Left renal pelvis (tissue), 4 donors: ENCODE measurements at places on chromosomes 5 and 9. TPM values are rescaled to one million over a fixed set of nuclear protein-coding genes. Genes with fewer than 3 reads are reported as not detected.

DNA sequence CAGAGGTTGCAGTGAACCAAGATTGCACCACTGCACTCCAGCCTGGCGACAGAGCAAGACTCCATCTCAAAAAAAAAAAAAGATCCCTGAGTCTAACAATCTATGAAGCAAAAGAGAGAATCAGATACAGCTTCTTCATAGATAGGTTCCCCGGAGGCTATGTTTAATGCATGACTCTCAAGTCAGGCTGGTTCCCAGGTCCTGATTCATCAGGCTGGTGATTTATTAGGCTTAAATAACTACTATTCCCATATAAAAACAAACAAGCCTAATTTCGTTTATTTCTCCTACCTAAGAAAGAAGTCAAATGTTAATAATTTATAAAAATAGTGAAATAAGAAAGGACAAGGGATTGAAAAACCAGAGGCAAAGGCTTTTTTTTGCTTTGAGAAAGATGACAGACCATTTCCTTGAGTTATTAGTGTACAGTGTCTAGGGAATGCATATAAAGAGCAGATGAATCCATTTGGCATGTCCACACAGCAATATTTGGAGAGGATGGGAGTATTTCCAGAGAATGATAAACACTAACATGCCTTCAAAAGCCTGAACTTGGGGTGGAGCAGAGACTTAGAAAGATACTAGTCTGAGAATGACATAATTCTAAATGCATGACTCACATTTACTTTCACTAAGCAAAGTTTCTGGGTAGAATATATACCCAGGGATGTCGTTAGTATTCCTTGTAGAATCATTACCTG is 115.3 kb downstream of the NREP start:
- DNase-seq = no peak

DNA sequence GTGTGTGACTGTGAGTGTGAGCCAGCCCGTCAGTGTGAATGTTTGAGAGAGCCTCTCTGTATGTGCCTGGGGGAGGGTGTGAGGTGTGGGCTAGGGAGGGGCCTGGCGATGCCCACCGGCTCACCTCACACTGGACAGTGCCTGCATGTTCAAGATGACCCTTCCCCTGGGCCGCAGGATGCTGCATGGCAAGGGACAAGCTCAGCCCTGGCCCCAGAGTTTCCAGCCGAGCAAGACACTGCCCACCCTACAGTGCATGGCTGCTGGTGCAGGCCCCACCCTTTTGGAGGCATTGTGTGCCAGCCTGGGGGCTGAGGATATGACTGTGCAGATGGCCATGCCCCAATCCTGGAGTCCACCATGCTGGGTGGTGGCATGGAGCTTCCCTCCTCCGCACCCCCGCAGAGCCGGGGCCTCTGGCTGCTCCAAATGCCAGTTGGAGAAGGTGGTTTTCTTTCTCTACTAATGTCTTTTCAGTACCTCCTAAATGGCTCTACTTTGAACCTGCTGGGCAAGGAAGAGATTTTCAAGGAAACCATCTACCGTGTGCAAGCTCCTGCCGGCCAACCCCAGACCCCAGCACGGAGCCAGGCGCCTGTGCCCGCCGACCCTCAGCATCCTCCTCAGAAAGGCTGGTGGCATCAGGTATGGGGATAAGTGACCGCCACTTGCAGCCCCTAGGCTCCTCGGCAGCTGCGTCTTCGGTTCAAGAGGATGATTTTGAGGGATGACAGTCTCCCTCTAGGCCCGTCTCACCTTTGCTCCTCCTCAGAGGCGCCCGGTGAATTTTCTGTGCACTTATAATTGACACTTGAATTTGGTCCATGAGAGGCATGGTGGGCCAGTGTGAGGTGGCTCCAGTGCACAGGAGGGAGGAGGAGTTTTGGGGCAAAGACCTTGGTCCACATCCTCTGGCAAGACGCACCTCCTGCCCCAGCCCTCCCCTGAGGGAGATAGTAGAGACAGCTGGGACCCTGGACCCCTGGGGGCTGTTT is 27.7 kb downstream of the FGD3 start:
- no peak for DNase-seq

DNA sequence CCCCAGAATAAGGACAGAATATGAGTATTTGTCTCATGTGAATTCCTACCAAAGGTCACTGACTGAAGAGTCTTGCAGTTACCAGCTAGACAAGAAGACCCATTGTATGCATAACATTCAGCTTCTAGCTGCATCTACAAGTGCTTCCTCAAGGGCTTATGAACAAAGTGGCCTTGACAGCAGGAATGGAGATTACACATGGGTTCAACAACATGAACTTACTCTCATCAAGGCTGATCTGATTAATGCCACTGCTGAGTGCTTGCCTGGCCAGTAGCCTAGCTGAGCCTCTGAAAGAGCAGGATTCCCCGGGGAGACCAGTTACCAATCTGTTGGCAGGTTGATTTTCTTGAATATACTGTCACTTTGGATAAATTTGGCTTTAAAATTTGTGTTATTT is 76.7 kb upstream of the CHD1 start:
- no peak for DNase-seq

- DNase-seq = no peak
Observed at GRCh38 chr9:134385915-134386314, 59.7 kb downstream of the RXRA start.

DNA sequence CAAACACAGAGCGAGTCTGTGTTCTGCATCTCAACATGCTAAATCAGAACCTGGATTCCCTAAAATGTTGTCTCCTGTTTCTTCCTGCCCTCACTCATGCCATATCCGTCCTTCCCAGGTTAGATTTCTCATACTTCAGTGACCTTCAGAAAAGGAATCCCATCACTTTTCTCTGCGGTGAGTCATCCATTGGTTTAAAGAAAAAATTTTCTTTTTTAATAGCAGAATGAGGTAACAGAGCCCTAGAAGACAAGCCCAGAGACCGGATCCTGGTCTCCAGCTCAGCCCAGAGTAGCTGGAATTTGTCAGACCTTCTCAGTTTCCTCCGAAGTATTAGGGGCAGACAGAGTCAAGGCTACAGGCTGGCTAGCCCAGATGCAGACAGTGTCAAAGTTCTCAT is 143.2 kb upstream of the DMRT1 start:
- DNase-seq = no peak

DNA sequence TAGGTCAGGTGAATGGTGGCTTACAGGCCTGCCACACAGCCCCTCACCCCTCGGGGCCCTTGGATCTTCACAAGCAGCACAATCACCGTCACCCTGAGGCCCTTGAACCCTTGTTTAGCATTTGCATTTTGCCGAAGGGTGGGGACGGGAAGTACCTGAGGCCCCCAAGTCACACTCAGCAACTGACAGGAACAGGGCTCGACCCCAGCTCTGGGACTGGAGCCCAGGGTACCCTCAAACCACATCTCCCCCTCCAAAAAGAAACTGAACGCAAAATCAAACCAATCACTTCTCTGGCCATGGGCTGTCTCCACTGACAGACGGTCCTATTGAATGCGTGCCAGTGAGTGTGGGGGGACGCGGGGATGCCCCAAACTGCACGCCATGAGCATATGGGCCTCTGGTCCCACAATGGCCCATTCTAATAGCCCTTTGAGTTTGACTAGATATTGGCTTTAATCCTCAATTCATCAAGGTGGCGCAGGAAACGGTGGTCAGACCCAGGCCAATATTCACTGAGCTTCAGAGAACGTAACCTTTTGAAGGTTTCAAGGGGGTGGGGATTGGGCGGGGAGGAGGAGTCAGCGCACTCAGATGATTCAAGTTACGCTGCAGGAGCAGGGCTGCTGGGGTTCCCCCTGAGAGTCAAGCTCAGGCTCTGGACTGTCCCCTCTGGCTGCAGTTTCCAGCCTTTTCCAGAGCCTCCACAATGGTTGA is 176.0 kb downstream of the DAB2IP start:
- no peak for DNase-seq

DNA sequence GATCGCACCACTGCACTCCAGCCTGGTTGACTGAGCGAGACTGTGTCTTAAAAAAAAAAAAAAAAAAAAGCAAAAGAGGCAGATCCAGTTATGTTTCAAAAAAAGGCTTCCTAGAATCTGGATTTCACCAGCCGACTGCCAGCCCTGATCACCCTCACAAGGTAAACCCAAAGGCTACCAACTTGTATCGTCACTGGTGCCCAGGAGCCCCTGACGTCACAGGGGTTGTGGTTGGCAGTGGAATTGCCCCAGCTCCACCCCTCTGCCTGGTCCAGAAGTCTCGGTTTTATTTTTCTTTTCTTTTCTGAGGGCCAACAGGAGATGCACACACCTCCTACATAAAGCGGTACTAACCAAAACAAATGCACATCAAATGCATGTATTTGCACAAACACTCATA is 6.0 kb upstream of the LMX1B start:
- DNase-seq = no peak

- DNase-seq = no peak
Observed at GRCh38 chr5:79399046-79399445, 114.9 kb downstream of the HOMER1 start.

DNA sequence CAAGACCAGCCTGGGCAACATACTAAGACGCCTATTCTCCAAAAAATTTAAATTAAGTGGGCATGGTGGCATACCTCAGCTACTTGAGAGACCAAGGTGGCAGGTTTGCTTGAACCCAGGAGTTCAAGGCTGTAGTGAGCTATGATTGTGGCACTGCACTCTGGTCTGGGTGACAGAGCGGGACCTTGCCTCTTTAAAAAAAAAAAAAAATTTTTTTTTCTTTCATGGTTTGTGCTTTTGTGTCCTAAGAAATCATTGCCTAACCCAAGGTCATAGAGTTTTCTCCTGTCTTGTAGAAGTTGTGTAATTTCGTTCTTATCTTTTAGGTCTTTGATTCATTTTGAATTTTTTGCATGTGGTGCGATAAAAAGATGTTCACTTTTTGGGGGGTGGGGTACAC is 12.3 kb downstream of the GPBP1 start:
- DNase-seq = no peak

- DNase-seq = no peak
Observed at GRCh38 chr5:54707841-54708240, 190.3 kb downstream of the SNX18 start.

GRCh38 chr5:96628406-96628805 is 33.8 kb upstream of the CAST start:
- no peak for DNase-seq

DNA sequence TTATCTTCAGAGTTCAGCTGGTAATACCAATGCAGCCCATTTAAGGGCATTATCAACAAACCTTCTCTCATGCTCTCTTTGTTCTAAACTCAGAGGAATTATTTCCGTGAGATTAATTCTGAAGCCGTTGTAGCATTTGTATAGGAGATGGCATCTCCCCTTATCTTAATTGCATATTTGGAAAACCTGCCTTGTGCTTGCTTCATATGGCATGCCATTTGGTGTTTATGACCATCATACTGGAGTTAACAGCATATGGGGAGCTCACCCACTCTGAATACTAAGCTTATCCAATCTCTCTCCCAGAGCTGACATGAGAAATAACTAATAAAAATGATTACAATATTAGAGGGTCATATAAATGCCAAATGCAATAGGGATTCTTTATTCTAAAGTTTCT is 243.2 kb downstream of the BRINP1 start:
- no peak for DNase-seq

DNA sequence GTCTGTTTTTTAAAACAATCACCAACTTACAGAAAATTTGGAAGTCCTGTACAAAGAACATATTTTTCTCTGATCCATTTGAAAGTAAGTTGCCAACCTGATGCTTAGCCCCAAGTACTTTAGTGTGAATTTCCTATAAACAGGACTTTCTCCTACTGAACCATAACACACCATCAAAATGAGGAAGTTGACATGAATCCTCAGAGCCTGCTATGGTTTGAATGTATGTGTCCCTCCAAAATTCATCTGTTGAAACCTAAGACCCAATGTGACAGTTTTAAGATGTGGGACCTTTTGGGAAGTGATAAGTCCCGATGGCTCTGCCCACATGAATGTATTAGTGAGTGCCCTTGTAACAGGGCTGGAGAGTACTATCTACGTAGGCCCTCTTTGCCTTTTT is 6.4 kb upstream of the ACOT12 start:
- no peak for DNase-seq

DNA sequence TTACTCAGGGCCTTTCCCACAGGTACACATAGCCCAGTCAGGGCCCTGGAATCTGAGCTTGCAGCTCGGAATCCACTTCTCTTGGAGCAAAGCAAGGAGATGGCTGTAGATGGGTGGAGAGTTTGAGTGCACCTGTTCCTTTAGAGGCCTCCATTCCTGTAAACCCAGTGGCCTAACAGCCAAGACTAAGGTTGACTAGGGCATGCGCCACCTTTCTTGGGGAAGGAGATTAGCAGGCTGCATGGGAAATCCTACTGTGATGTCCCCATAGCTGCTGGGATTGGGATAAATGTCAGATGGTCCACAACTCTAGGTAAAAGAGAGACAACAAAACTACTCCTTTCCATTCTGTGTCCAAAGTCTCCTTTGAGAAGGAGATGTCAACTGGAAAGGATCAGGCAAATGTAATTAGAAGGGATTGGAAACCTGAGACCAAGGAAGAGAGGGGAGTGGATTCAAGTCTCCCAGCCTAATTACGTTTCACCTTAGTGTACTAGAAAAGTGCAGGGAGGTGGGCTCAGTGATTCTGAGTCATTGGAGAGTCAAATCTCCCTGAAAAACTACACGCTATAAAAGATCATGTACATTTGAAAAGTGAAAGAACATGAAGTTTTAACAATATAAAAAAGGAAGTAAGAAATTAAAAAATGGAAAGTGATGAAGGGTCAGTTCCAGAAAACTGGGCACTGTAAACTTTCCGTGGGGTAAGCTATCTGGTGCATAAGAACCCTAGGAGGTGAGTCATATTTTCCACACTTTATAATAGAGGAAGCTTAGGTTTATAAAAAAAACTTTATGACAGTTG is 104.2 kb downstream of the SEC61B start:
- DNase-seq = no peak

GRCh38 chr9:116647515-116647809 is 39.6 kb upstream of the TRIM32 start:
- DNase-seq = no peak

- DNase-seq = no peak
Observed at GRCh38 chr5:136425921-136426320, 60.6 kb upstream of the TRPC7 start.

- no peak for DNase-seq
Observed at GRCh38 chr5:124995421-124995820, 249.0 kb upstream of the ZNF608 start.

GRCh38 chr5:32805971-32806638 is 95.0 kb downstream of the NPR3 start:
- no peak for DNase-seq

GRCh38 chr5:37709020-37709419 is 130.8 kb downstream of the GDNF start:
- no peak for DNase-seq

- no peak for DNase-seq
Observed at GRCh38 chr9:112618385-112619009, 99.4 kb downstream of the INIP start.

GRCh38 chr5:31860726-31861433 is 221.9 kb downstream of the PDZD2 start:
- no peak for DNase-seq

- DNase-seq = no peak
Observed at GRCh38 chr9:113138760-113139159, 12.0 kb upstream of the SLC31A2 start.

- no peak for DNase-seq
Observed at GRCh38 chr9:92512622-92513021, 23.2 kb downstream of the ECM2 start.

The PCDHB15 gene
- 17.6 TPM for polyA plus RNA-seq

The IQGAP2 gene
- 69.1 TPM for polyA plus RNA-seq

The ADAMTS12 gene
- 35.7 TPM for polyA plus RNA-seq

The IFNA21 gene
- 0.15 TPM for polyA plus RNA-seq

The CYSRT1 gene
- polyA plus RNA-seq = 12.3 TPM

The C9 gene
- polyA plus RNA-seq = 0.32 TPM

The POLR3G gene
- polyA plus RNA-seq = 2.3 TPM
